Lung microvascular endothelial cell (primary cell): ENCODE measurements at places on chromosomes 7 and 10. TPM values are rescaled to one million over a fixed set of nuclear protein-coding genes. Genes with fewer than 3 reads are reported as not detected.

Gene TWIST1
- total RNA-seq: 0.44 TPM in 1 of 2 replicates, not detected in the other

Gene SMO
- 3.1 and 3.4 TPM in 2 replicates for total RNA-seq

Gene WIPF3
- not detected in 2 replicates for total RNA-seq

Gene POLR2J2
- total RNA-seq: 0.65 and 2.4 TPM in 2 replicates

Gene IL6
- total RNA-seq: 0.60 and 0.87 TPM in 2 replicates

Gene PSTK
- 2.4 and 2.8 TPM in 2 replicates for total RNA-seq

Gene NUTM2B
- 0.20 and 0.44 TPM in 2 replicates for total RNA-seq

Gene LRRN3
- not detected in 2 replicates for total RNA-seq

Gene PRSS1
- not detected in 2 replicates for total RNA-seq

Gene NEURL1
- not detected in 2 replicates for total RNA-seq

Gene NXPH1
- total RNA-seq: not detected in 2 replicates

Gene OR2A1
- not detected in 2 replicates for total RNA-seq
